ENCODE measurements at places on chromosomes 1 and 21. TPM values are rescaled to one million over a fixed set of nuclear protein-coding genes. Genes with fewer than 3 reads are reported as not detected.

DNA sequence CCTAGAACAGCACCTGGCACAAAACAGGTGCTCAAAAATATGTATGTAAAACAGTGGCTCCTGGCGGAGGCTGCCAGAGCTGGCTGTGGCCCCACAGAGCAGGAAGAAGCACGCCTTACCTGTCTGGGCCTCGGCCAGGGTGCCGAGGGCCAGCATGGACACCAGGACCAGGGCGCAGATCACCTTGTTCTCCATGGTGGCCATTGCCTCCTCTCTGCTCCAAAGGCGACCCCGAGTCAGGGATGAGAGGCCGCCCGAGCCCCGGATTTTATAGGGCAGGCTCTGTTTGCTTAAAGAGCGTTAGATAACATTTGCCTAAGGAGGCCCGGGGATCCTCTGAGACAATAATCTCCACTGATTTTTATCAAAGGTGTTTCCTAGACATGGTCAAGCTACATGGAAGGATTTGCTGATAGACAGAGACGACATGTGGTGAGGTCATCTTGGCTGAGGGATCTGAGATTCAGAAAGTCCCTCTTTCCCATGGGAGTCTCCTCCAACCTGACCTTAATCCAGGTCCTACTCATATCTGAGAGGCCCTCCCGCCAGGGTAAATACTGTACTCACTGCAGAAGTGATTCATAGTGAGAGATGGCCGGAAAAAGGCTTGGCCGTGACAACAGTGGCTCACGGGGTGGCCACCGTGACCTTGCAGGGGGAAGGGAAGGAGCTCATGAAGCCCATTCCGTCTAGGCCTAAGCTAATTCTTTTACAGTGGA lies at the start of gene TFF1:
TSS of gene TFF1 (minus strand) at position 244 of the 719 bp plus-strand sequence. CDS start at position 204, 40 bp downstream.
- no peak for DNase-seq

Gene ZFYVE9
- 38.0 TPM for total RNA-seq

Gene FCRL4
- not detected for total RNA-seq

DNA sequence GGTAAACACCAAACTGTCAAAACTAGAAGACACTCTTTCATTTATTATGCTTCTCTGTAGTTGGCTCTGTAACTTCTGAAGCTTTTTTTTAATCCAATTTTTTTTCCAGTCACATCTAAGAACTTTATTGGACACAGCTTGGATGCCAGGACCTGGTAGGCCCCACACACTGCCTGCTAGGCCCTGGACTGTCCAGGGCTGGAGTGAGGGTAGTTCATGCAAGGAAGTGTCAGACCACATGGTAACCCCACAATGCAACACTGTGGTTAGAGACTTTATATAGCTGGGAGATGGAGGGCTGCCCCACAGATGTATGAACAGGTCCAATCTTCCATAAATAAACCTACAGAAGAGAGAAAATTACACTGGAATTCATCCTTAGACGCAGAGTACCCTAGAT lies 7.1 kb downstream of the SLC2A1 start:
- DNase-seq, result no peak

GRCh38 chr1:184487531-184488193 lies 100.8 kb downstream of the C1orf21 start:
- no peak for DNase-seq

GRCh38 chr1:239718571-239718970 lies 332.2 kb downstream of the CHRM3 start:
- no peak for DNase-seq

Gene ERVH48-1
- not detected for total RNA-seq

- DNase-seq, result no peak
Observed at GRCh38 chr1:47513393-47513792, 75.5 kb downstream of the FOXD2 start.

DNA sequence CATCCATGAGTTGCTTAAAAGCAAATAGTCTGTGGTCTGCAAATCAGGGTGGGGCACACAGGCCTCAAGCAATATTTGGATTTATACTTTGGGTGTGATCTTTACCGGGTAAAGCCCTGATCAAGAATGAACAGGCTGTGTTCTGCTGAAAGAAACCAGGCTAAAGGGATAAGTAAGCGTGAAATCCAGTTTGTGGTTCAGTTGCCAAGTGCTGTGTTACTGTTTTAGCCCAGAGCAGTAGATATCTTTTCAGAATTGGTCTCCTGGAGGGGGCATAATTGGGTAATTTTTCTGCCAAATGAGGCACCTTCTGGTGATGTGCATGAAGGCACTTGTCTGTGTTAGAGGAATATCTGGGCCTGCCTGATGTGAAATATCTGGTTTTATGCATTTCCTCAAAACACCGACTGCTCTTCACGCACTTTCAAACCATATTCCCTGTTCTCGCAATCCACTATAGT lies 21.4 kb downstream of the AIM2 start:
- no peak for DNase-seq

GRCh38 chr1:28986306-28986910 lies 72.0 kb downstream of the EPB41 start:
- DNase-seq, result no peak

- DNase-seq, result no peak
Observed at GRCh38 chr1:34549199-34549598, 205.6 kb upstream of the GJB5 start.

DNA sequence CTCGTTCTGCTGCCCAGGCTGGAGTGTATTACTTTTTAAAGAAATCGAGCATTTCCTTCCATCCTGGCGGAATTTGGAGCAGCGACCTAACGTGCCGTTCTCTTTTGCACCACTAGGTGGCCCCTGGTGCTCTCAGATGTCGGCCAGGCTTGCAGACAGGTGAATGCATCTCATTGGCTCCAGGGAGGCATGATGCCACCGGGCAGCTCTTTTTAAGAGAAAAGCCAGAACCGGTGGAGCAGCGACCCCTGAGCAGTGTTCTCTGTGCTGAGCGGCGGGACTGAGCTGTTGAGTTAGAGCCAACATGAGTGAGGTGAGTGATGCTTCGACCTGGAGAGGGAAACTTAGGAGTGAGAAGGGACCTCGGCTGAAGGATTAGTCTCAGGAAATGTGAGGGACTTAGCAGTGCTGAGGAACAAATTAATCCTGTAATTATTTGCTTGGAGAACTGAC lies at the start of gene PCP4:
TSS of gene PCP4 (plus strand) at position 241 of the 453 bp plus-strand sequence. CDS start at position 305, 64 bp downstream.
- no peak for DNase-seq

Gene ALPL
- total RNA-seq, result 8.0 TPM

Gene S100A14
- total RNA-seq, result 0.36 TPM

DNA sequence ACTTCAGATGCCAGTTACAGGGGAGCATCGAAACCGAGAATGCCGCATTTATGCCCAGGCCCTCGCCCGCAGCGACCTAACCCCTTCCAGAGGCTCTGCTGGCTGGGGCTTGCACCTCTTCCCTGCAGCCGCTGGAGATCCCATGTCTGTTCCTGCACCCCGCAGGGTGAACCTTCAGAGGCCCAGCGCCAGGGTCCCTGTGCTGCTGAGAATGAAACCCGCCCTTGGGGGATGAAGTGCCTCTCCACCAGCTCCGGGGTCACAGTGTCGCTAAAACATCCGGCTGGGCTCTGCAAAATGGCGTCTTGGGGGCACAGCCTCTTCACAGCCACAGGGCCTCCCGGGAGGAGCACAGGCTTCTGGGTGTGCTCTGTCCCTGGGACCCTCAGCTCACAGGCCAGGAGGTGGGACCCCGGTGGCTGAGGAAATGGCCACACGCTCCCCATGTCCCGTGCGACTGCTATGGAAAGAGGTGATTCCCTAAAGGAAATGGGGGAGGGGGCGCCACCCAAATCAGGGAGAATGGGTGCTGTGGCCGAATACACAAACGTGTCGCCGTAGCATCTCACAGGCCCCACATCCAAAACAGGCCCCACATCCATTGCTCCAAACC lies 39.9 kb upstream of the TSPEAR start:
- DNase-seq, result peak; percentile 79

DNA sequence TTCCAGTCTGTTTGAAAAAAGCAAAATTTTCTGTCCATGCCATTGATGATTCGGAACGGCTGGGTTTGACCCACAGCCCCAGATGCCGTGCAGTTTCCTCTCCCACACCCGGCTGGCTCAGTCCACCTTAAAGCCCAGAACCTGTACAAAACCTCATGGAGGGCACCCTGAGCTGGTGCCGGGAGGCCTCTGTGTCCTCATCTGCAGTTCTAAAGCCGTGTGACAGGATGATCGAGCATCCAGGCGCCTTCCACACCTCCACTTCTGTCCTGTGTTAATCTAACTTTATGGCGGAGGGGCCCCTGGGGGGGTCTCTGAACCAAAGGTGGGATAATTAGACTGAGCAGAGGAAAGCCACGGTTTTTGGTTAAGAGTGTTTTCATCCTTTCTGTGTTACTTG lies 49.6 kb downstream of the SLC37A1 start:
- no peak for DNase-seq

GRCh38 chr1:67427947-67428346 lies 2.3 kb downstream of the SERBP1 start:
- DNase-seq, result no peak

- no peak for DNase-seq
Observed at GRCh38 chr1:147794570-147794969, 34.2 kb upstream of the GJA5 start.

Gene DNAJC28
- 4.0 TPM for total RNA-seq

Gene CELF3
- total RNA-seq, result not detected

DNA sequence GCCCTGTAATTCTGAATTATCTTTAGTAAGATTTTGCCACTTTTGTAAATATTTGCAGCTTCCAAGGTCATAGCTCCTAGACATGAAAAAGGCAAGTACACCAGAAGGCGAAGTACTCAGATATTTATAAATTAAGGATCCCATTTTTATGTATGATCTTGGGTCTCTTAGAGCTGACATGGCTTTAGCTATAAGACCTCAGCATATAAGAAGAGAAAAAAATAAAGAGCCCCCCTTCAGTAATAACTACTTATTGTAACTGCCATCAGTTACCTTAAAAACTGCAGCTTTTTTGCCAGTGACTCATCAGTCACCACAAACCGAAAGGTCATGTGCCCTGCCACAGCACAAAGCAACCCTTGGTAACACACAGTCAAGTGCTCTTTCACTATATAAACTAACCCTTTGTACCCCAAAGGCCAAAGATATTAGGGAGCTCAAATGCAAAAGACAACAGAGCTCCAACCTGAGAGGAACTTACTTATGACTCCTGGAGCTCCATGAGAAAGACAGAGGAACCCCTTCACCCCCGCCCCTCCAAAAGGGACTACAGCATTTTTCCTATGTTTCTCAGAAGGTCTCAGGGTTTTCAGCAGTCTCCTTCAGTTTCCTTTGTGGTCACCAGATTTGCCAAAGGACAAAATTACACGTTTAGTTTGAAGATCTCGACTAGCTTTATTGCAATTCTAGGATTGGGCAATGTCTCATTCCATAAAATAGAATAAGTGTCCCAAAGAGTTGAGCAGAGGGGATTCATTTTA lies 219.8 kb upstream of the DUSP10 start:
- peak; percentile 60 for DNase-seq

DNA sequence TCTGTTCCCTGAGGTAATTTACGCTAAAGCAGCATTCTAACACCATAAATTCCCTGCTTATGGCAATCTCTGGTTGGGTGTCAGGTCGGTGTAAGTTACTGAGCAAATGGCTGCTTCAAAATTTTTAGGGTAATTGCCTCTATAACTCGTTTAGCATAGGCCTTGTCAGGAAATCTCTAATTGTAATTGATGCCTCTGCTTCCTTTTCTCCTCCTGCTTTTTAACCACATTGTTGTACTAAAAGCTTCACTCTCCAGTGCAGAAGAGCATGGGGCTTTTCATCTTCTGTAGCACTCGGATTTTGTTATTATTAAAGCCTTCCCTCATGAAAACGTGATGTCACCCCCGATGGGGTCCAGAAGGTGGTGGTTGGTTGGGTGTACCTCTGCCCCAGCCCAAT lies 141.6 kb upstream of the NBPF11 start:
- no peak for DNase-seq

Gene ELAPOR1
- 0.36 TPM for total RNA-seq

- no peak for DNase-seq
Observed at GRCh38 chr21:39007532-39007931, 175.7 kb downstream of the PSMG1 start.

DNA sequence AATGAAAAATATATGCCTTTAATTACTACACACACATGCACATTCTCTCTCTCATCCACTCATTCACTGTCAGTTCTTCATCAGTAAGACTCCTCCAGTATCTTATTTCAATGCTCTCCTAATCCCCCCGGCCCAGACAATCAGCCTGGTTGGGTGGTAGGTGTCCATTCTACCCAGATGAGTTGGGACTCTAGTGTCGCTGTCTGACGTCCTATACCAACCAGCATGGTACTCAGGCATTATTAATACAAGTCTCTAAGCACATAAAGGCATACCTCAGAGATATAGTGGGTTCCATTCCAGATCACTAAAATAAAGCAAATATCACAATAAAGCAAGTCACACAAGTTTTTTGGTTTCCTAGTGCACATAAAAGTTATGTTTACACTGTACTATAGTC lies 19.8 kb downstream of the NRIP1 start:
- no peak for DNase-seq

Gene AQP10
- total RNA-seq, result not detected

GRCh38 chr1:104780470-104781078 lies 1030.9 kb downstream of the AMY1C start:
- no peak for DNase-seq

DNA sequence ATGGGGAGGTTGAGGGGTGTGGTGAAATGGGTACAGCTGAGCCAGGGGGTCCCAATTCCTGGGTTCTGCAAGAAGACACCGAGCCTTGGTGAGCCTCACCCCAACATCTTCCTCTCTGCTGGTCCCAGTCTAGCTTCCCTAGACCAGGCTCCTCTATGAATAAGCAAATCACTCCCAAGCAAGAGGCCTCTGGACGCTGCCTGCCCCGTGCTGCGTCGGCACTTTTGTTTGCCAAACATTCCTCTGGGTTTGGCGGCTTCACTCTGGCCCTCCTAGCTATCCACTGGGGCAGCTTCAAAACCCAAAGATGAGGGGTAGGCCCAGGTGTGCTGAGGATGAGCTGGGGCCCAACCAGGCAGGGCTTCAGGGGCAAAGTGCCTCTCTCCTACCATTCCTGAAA lies 137.1 kb upstream of the CD34 start:
- DNase-seq, result peak; percentile 62

- no peak for DNase-seq
Observed at GRCh38 chr1:5598824-5599395, 393.3 kb downstream of the NPHP4 start.

DNA sequence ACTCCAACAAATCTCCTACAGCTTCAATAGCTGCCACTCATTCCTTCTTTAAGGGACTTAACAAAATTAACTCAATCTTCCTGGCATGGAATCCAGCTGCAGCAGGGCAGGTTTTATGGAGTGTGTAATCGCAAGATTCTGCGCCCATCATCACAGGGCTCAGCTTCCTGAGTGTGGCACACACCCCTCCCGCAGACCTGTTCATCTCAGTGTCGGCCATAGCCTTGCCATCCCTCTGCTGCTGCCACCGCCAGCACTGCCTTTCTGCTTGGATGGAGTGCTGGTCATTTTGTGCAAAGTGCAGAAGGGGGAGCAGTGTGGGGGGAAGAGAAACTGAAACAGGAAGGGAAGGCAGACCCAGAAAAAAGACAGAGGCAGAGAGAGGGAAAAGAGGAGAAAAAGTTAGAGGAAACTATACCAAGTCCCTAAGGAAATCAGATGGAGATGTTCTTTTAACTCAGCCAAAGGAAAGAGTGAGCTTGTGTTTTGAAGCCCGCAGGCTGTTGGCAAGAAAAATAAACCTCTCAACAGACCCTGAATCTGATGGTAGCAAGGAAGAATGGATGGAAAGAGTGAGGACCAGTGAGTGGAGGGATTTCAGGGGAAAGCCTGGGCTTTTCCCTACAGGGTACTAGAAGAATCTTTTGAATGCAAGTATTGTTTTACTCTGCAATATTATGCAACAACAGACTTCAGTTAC lies 324.2 kb downstream of the SEC16B start:
- DNase-seq, result no peak

GRCh38 chr1:40350391-40350790 lies 23.1 kb upstream of the SMAP2 start:
- no peak for DNase-seq
